Activated CD4-positive, alpha-beta T cell treated with anti-CD3 and anti-CD28 coated beads, Interleukin-2, amount 50 U/mL, for 48 hours (primary cell): ENCODE measurements at places on chromosomes 13 and 19.

- DNase-seq = no peak
Observed at GRCh38 chr13:32170841-32171240, 139.3 kb downstream of the FRY start.

GRCh38 chr19:12574036-12574435, 22.8 kb upstream of the ZNF564 start:
- DNase-seq = no peak

GRCh38 chr19:42352301-42353259, 27.1 kb downstream of the MEGF8 start:
- DNase-seq = no peak

DNA sequence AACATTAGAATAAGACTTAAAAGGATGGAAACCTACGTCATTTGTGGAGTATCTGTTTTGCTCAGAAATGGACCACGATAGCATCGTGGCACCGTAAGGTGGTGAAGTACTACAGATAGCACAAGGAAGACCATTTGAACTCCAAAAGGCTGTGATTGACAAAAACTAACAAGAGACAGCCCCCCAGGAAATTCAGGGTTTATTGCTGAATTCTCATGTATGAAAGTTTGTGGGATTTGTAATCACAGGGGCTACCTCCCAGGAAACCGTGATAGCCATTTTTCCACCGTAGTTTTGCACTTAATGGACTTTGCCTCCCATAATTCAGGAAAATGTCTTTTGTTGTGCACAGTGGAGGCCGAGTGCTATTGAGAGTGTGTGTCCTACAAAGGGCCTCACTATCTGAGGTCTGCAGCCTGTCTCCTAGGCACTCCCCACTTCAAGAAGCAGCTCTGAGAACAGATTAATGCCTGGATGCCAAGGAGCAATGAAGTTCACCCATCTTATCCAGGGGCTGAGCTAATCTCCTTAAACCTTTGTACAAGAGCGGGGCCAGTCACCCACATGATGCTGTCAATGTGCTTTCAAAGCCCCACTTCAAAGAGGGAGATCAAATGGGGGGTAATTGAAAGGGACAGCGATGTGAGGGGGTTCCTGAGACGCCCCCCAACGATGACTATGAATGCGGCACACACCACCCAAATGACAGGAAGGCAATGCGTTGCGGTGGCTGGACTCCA, 182.6 kb downstream of the COL4A1 start:
- no peak for DNase-seq

DNA sequence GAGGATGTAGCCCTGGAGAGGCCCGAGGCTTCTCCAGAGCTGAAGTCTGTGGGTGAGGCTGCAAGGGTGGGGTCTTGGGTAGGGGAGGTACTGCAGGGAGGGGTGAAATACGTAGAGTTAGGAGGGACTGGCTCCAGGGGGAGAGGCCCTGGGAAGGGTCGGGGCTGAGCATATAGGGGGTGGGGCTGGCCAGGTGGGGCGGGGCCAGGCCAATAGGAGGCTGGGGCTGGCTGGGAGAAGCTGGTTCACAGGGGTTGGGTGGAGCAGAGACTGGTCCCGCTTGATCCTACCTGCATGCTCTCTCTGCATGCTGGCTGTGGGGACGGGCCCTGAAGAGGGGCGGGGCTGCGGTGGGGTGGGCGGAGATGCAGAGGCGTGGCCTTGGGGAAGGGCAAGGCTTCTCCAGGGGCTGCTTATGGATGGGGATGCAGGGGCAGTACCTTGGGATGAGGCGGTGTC, 51.9 kb downstream of the CELF5 start:
- DNase-seq = peak; percentile 48

- DNase-seq = no peak
Observed at GRCh38 chr19:56949626-56950025, 109.1 kb upstream of the PEG3 start.

DNA sequence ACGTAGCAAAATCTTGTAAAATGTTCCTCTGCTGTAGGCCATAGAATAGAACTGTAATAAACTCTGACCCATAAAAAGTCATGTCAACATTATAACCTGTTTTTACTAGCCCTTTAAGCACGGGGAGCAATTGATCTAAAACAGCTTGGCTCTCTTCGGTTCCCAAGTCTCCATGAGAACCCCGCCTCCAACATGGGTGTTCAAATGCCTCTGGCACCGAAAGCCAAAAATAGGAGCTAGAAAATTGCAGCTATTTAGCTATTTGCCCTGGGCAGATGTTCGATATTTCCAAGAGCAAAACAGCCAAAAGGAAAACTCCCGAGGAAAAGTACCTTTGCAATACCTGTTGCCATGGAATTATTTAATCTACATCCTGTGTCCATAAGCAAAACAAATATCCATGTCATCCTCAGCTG, 563.1 kb downstream of the EFNB2 start:
- no peak for DNase-seq

DNA sequence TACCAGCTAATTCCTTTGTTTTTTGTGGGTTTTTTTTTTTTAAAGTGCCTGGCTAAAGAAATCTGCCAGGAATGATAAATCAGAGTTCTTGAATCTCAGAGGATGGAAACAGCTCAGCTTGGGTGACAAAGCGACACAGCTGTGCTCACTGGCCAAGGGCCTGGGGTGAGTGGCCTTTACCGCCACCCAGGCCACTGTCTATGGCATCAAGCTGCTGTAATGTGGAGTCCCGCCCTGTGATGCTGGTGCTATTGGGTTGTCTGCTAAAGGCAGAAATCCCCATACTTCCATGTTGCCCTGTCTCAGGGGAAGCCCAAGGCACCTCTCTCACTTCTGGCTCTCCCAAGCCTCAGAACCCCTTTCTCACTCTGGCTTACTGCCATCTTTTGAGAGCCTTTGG, 82.6 kb upstream of the FARP1 start:
- no peak for DNase-seq

GRCh38 chr13:111406636-111407035, 86.2 kb downstream of the TEX29 start:
- DNase-seq = no peak

GRCh38 chr13:89923736-89924135, 1423.8 kb upstream of the MIR17HG start:
- no peak for DNase-seq

- DNase-seq = no peak
Observed at GRCh38 chr19:57633832-57634131, 814 bp downstream of the ZNF211 start.

DNA sequence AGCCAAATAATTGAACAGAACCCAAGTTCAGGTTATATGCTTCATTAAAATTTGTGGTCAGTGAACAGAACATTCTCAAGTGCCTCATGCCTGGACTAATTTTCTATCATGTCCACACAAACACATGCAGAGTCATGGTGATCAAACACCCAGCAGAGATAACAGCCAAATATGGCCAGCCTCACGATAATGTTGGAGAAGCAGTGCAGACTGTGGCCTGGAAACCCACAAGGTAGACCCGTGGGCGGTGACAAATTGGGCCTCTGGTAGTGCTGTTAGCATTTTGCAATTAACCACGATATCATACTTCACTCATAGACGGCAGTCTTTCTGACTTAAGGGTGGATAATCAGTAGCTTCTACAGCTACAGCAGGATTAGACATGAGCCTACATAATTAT, 35.0 kb upstream of the VWA8 start:
- no peak for DNase-seq

DNA sequence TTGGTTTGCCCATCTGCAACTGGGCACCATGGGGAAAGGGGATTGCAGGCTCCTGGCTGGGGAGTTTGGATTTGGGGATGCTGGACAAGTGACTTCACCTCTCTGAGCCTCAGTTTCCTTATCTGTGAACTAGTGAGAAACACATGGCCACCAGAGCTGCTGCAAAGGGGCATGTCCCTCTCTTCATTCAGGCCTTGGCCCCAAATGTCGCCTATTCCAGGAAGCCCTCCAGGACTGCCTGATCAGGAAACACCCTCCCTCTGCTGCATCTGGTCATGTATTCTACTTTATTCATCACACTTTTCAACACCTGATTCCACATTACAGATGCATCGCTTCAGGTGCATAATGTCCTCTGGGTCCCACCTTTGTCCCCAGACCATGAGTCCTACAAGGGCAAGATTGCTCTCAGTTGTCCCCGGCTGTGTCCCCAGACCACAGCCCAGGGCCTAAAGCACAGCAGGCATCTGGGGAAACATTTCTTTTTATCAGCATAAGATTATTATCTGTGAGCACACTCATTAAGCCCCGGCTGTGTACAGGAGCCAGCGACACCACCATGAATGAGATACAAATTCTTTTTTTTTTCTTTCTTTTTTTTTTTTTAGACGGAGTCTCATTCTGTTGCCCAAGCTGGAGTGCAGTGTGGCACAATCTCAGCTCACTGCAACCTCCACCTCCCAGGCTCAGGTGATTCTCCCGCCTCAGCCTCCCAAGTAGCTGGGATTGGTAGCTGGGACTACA, 37.5 kb downstream of the ARRDC2 start:
- no peak for DNase-seq

DNA sequence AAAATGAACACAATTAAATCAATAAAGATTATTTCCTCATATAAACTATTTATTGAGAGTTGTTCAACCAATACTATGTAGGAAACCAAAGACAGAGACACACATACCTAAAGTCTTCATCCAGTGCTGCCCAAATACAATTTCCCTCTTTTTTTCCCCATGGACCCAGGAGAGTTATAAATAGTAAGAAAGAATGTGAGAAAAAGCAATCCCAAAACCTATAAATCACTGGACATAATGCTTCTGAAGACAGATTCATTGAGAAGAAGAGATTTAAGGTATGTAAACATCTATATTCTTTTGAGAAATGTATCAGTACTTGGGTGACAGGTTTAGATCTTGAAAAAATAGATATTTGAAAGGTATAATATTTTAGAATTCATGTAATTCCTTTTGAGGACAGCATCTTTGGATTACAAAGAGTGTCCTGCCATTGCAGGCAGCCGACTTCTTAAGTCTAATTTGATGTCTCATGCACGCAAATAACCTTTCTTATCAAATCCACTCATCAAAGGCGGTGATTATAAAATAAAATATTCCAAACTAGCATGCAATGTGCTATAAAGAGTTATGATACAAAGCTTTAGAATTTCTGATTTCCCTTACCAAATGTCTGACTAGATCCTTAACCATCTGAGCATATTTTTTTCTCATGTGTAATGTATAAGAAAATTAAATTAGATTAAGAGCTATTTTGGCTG, 739.4 kb downstream of the LIG4 start:
- no peak for DNase-seq

DNA sequence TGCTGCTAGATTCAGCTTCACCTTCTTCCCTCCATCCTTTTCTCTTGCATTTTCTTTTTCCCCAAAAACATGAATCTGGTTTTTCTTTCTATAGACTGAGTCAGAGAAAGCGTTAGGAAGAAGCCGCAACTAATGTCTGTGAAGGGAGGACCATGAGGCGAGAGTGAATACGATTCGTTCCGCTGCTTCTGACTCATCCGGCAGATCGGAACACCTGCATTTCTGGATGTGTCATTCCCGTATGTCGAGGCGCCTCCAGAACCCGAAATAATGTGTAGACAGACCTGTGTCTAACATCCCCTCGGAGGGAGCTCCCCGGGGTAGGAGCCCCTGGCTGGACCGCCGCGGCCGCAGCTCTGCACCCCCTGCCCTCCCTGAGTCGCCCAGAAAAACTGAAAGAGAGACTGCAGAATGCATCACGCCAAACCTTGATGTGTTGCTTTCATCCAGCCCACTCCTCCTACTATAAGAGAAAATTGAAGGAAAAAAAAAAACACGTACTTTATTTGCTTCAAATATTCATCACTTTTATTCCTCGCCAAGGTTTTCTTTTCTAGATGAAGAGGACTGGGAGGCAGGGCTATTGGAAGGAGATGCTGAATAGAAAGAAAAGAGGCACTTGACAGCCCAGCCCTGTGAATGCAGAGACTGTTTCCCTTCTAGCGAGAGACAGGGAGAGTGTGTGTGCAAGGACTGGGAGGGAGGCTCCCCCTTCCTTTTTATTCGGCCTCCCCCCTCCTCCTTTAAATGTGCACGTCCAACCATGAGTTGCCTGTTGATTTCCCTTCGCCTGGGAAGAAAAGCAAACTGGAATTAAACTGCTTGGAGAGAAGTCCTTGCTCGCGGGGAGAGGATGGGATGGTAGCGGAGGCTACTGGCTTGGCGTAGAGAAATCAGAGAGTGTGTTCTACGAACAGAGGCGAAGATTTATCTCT, 616 bp upstream of the PCDH17 start:
- no peak for DNase-seq

- no peak for DNase-seq
Observed at GRCh38 chr13:113406321-113407102, 42.6 kb upstream of the GRTP1 start.

GRCh38 chr19:15683411-15683810, 10.5 kb downstream of the CYP4F12 start:
- no peak for DNase-seq

GRCh38 chr13:81597101-81597500, 1256.2 kb upstream of the SPRY2 start:
- DNase-seq = no peak

- DNase-seq = no peak
Observed at GRCh38 chr19:17915940-17916593, 16.7 kb upstream of the CCDC124 start.

DNA sequence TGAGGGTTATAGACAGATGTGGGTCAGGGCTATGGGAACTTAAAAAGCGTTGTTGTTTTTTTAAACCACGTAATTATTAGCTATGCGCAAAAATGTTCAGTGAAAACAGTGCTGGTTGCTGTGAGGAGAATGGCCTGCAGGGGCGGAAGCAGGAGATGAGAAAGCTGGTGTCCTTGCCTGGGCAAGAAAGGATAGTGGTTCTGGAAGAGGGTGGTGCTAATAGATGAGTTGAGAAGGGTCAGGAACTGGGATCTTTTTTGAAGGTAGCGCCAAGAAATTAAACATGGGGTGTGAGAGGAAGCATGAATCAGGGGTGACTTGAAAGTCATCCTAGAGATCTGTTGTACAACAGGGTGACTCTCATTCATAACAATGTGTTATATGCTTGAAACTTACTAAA, 4.8 kb upstream of the SMG9 start:
- DNase-seq = no peak

GRCh38 chr19:18000480-18000914, 7.5 kb upstream of the ARRDC2 start:
- DNase-seq = no peak

- DNase-seq = no peak
Observed at GRCh38 chr19:18150776-18151624, 2.0 kb upstream of the PIK3R2 start.

DNA sequence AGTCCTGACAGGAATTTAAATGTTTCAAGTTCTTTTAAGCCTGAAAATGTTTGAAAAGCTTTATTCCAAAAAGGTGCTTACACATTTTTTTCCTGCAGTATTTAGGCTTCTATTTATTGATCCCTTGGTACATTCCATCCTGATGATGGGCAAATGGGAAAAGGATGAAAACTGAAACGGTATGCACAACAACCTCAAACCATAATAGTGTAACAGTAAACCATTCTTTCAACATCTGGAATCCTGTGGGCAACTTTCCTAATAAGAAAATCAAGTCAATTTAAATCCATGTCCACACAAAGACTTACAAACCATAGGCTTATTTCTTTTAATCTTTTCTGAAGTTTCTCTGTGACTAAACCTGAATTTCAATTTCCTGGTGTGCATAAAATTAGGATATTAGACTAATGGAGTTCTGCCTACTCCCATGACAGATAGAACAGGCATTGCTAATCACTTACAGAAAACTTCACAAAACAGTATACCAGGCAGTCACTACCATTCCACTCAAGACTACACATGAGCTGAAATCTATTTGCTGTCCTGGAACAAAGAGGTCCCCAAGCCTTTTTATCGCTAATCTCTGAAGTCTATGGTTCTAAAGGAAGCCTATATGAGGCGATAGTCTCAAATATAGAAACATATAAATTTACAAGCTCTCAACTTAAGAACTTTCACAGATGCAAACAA, 103.3 kb downstream of the DLEU7 start:
- no peak for DNase-seq

GRCh38 chr19:46661735-46662592, 982 bp upstream of the DACT3 start:
- peak; percentile 79 for DNase-seq
